Renal cortical epithelial cell (primary cell): ENCODE measurements at places on chromosomes 16 and 17.

DNA sequence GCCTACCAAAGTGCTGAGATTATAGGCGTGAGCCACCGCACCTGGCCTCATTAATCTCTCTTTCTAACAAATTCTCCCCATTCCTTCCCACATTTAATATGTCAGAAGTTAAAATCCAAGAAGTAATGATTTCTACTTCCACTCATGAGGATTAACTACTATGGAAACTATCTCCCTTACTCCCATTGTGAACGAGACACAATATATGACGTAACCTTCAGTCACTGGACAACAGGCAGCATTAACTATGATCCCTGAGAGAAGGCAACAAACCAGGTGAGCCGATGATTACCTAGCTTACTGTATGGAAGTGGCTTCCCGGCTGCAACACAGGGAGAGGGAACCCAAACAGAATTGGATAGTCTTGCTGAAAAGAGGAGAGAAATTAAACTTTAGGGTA lies 20.0 kb downstream of the GLG1 start:
- peak; percentile 56 for DNase-seq

GRCh38 chr16:23278031-23278430 lies 24.1 kb upstream of the SCNN1B start:
- no peak for DNase-seq

DNA sequence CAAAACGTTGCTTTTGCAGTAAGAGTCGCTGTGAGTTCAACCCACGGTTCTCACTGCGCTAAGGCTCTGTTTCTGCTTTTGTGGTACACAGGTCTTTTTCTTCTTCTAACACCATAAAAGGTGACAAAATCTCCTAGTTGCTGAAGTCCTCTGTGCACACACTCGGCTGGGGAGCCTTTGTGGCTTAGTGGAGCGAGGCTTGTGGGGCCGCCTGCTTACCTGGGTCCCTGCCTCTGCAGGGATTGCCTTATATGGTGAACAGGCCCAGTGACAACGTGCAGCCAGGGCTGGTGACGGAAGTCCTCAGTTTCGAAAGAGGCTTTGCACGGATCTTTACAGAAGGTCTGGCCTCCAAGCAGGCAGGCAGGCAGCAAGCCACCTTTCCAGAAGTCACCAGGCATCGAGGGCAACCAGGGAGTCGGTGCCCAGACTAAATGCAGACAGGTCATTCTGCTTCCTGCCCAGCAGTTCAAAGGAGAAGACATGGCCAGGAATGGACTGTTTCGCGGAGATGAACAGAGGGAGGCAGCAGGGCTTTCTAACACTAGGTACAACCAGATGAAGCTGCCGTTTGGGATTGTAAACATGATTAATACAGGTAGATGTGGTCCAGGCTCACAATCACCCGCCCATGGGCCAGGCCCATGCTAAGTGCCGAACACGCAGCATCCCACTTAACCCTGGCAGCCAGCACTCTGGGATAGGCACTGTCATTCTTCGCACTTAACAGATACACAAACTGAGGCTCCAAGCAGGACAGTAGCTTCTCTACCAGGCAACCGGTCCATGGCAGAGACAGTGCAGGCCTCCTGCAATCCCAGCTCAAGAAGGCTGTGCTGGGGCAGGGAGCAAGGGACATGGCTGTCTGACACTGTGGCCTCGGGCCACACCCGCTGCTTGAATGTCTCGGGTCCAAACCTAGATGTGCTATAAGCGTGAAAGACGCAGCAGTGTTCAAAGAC lies 10.7 kb upstream of the MEAK7 start:
- DNase-seq: no peak

DNA sequence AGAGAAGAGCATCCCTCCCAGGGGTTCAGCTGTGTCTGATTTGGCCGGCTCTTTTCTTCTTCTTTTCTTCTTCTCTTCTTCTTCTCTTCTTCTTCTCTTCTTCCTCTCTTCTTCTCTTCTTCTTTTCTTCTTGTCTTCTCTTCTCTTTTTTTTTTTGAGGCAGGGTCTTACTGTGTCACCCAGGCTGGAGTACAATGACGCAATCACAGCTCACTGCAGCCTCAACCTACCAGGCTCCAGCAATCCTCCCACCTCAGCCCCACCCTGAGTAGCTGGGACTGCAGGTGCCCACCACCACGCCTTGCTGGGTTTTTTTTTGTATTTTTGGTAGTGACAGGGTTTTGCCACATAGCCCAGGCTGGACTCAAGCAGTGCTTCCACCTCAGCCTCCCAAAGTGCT lies 266.0 kb downstream of the SNX29 start:
- no peak for DNase-seq

GRCh38 chr17:73261952-73262675 lies 434 bp upstream of the CPSF4L start:
- DNase-seq: no peak
